Activated T-helper 2 cell treated with anti-CD3 and anti-CD28 coated beads, Interferon-gamma antibody, Interleukin-2, Interleukin-4, amounts not matched to agents 10 μg/mL and 5 μg/mL and 100 μg/mL, durations not matched to agents 14 hours and 24 hours and 36 hours (primary cell): ENCODE measurements at places on chromosomes 5 and 9.

GRCh38 chr5:68217528-68217927 lies 2.0 kb downstream of the PIK3R1 start:
- no peak for DNase-seq

DNA sequence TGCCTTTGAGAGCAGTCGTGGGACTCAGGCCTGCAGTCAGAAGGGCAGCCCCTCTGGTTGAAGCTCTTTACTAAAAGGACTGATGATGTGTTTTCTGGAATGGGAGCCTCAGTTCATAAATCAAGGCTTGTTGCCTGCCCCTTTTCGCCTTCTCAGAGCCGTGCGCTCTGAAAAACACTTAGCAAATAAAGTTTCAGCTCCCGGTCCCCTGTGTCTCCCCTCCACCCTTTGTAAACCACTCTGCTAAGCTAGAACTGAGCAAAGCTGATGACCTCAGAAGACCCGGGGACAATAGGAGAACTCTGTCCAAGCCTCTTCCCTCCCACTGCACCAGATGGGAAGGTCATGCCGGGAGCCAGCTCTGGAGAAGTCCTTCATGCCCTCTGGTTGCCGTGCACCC lies 39.3 kb upstream of the ADRA1B start:
- no peak for DNase-seq

GRCh38 chr5:1171340-1171941 lies 30.0 kb upstream of the SLC6A19 start:
- no peak for DNase-seq

DNA sequence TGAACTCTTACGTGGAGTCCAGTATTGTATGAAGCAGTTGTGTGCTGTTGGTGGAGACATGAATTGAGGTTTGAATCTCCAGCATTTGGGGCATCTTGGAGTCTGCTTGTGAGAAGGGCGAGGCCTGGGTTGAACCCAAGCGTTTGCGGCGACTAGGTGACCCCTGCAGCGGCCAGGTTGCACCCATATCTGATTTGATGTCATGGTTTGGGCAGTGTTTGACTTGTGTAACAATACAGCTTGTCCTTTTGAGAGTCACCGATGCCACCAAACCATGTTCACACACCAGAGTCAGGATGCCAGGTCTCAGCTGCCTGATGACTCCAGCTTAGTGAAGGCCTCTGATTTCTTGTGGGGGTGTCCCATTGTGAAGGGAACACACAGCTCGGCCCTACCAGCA lies 2.1 kb downstream of the TRAF2 start:
- no peak for DNase-seq

GRCh38 chr5:133618141-133618540 lies 5.8 kb upstream of the FSTL4 start:
- DNase-seq, result no peak

GRCh38 chr9:73023025-73023541 lies 70.2 kb upstream of the ALDH1A1 start:
- DNase-seq, result peak; percentile 10

DNA sequence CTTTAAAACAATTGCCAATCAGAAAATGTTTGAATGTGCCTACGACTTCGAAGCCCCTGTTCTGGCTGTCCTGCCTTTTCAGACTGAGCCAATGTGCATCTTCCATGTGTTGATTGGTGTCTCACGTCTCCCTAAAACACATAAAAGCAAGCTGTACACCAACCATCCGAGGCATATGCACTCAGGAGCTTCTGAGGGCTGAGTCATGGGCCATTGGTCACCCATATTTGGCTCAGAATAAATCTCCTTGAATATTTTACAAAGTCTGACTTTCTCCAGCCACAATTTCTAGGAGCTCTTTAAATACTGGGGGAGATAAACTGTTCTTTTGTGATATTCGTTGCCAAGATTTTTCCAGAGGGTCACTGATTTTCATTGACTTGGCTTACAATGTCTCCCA lies 53.9 kb downstream of the C9orf57 start:
- DNase-seq, result no peak

DNA sequence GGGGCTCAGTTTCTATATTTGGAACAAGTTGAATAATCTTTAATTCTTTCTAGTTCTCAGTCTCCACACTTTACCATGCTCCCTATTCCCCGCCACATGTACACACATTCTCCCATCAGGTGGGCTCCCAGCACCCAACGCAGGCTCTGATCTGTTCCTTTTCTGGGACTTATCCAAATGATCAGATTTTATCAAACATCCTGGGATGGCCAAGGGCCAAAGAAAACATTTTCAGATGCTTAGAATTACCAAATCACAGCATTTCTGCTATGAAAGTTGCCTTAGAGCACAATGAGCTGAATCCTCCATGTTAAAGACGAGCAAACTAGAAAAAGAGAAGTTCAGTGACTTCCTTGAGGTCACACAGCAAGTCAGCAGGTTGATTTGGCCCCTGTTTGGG lies 153.4 kb downstream of the SEC61B start:
- DNase-seq, result no peak

- DNase-seq, result no peak
Measured at GRCh38 chr5:1545805-1546355, 22.1 kb upstream of the LPCAT1 start.

DNA sequence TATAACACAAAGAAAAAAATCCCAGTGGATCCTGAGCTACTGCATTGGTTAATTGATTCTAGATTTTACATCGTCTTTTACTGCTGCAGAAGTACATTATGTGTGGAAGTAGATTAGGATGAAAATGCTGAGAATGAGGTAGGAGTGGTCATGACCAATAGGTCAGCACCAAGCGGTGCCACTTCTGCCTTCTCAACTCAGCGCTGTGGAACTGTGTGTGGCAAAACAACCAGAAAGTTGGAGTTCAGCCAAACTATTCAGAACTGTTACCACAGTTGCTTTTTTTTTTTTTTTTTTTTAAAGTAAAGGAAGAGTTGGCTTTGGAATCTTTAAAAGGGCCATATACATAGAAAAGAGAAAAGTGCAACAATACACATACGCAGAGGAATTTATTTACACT lies 24.2 kb downstream of the POU5F2 start:
- no peak for DNase-seq

DNA sequence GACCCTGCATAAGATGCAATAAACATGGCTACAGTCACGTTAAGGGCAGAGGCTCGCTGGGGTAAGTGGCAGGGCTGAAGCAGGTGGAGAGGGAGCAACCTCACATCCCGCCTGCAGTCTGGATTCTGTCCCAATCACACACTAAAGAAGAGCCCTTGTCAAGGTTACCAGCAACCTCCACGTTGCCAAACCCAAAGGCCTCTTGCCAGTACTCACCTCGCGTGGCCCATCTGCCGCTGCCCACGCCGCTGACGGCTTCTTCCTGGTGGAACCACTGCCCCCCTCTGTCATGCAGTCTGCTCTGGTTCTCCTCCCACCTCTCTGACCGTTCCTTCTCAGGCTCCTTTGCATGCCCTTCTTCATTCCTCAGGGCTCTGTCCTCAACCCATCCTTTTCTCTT lies 8.8 kb downstream of the AQP7 start:
- DNase-seq, result no peak
